CD4-positive, alpha-beta T cell treated with Interleukin-6 for 4 hours (primary cell): ENCODE measurements at places on chromosomes 4 and X.

DNA sequence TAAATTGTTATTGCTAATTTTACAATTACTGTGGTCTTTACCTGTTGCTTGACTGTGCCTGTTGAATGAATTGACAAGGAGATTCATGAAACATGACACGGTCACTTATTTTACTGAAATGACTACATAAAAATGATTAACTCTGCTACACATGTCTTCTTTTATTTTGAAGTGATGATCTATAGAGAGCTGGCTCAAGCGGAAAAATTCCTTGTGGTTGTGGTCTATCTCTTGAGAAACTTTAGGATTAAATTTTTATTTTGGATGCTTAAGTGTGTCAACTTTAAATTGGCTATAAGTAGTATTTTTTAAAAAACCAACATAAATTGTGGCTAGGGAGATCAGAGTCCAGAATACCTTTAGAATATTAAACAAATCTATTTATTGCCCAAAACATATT is 131.8 kb upstream of the PITX2 start:
- DNase-seq: no peak

DNA sequence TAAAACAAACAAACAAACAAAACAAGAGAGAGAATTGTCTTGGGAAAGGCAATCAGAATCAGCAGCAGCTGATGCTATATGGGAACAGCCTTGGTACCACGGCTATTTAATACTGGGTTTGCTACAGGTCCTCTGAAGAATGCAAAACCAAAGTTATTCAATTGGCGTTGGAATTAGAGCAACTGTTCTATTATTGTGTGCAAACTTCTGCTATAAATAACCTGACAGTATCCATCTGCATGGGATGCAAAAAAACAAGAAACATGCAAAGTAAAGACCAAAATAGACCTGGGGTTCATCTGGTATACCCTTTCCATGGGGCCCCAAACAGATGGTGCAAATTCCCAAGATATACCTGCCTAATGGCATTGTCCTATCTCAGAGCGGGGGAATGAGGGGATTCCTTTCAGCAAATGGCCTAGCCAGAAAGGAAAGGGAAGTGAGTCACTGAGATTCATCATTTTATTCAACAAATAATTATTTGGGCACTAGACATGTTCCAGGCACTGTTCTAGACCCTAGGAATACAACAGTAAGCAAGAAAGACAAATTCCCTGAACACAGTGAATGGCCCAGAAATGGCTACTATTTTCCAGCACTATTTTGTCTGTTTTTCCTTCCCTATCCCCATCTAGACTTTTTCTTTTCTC is 268.9 kb downstream of the FBXW7 start:
- DNase-seq: no peak

DNA sequence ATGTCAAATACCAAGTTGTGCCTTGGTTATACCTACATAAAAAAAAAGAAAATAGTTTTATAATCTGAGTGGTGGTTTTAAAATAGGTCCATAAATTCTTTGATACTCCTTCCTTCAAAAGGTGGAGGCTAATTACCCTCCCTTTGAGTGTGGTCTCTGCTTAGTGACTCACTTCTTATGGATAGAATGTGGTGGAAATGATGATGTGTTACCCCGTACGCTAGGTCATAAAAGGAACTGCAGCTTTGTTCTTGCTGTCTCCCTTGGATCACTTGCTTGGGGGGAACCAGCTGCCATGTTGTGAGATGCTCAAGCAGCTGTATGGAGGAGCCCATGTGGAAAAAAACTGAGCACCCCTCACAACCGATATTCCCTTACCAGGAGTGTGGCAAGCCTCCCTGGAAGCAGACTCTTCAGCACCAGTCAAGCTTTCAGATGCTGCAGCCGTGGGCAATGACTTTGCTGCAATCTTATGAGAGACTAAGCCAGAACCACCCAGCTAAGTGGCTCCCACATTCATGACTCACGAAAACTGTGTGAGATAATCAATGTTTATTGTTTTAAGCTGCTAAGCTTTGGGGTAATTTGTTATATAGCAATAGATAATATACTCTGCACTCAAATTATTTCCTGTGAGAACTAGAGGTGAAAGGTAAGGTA is 195.0 kb upstream of the GATB start:
- no peak for DNase-seq

- DNase-seq: no peak
Measured at GRCh38 chrX:29488919-29489318, 726.4 kb upstream of the MAGEB2 start.

DNA sequence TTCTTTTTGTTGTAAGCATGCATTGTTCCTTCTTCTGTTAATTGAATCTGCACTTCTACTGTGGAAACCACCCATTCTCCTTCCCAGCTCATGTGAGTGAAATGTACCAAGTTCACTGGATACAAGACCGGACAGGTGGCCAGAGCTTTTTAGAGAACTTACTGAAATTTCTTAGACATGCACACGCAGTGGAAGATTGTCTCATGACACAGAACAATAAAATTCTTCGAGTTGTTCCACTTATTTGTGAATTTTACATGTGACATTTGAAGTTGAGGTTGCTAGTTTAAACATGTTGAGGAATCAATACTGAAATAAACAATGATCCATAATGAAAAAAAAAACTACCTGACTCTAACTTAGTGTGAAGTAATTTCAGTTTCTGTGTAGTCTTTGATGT is 568.0 kb downstream of the TECRL start:
- no peak for DNase-seq

- no peak for DNase-seq
Measured at GRCh38 chr4:96247096-96247495, 407.2 kb downstream of the PDHA2 start.

GRCh38 chrX:16516232-16516876 is 133.6 kb upstream of the S100G start:
- no peak for DNase-seq

DNA sequence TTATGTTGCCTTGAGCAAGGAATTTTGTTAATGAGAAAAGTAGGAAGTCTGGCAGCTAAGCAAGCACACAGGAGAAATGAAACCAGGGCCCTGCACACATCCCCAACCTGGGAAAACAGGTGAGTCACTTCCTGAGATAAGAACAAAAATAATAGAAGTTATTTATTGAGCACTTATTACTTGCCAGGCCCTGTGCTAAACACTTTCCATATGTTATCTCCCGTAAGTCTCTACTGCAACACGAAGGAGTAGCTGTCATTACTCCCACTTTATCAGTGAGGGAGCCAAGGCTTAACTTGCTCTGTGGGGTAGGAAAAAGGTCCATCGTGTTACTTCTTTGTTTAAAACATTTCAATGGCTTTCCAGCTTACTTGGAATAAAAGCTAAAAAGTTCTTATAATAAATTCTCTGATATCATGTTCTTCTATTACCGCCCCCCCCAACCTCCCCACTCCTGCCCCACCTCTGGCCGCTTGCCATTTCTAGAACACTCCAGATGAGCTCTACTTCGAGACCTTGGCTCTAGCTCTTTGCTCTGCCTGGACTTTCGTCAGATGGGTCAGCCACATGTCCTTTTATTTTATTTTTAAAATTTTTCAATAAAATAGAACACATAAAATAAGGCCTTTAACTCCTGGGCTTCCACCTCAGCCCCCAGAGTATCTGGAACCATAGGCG is 36.3 kb upstream of the PLAC8 start:
- DNase-seq: no peak
